ENCODE measurements at places on chromosomes 6 and 20.
A peak's percentile ranks its signal among the peaks of the same experiment; 100 is the strongest.

DNA sequence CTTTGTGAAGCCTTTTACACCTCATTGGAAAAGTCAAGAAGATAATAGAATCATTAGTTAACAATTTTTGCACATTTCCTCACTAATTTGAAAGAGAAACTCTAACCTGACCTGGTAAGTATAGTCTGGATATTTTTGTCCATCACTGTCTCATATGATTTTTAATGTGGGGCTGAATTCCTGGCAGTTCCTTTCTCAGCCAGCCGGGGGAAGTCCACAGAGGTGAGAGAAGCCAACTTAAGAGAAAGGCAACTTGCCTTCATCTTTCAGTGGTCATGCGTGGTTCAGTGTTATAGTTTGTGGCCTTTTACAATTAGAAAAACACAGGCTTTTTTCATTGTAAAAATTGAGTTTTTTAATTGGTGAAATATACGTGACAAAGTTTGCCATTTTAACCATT lies 80.6 kb downstream of the CDYL start:
- DNase-seq = no peak

GRCh38 chr6:4805553-4806336 lies 29.5 kb downstream of the CDYL start:
- no peak for DNase-seq

- peak; percentile 41 for DNase-seq
Measured at GRCh38 chr6:28207510-28208110, 17.5 kb upstream of the ZSCAN9 start.

DNA sequence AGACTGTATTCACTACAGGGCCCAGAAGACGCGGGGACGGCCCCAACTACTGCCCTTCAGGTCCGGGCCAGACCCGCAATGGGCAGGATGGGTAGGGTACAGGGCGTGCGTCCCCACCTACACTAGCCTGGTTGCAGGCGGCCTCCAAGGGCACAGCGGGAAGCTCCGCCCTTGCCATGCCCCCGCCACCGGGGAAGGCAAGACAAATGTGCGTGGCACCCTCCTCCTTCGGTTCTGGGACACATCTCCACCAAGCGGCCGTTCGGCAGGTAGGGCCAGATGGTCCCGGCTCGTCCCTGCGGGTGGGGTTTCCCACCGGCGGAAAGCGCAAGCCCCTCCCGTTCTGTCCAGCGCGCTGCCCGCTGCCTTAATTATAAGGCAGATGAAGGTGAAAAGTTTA lies 5.6 kb downstream of the NXT1 start:
- DNase-seq = no peak

DNA sequence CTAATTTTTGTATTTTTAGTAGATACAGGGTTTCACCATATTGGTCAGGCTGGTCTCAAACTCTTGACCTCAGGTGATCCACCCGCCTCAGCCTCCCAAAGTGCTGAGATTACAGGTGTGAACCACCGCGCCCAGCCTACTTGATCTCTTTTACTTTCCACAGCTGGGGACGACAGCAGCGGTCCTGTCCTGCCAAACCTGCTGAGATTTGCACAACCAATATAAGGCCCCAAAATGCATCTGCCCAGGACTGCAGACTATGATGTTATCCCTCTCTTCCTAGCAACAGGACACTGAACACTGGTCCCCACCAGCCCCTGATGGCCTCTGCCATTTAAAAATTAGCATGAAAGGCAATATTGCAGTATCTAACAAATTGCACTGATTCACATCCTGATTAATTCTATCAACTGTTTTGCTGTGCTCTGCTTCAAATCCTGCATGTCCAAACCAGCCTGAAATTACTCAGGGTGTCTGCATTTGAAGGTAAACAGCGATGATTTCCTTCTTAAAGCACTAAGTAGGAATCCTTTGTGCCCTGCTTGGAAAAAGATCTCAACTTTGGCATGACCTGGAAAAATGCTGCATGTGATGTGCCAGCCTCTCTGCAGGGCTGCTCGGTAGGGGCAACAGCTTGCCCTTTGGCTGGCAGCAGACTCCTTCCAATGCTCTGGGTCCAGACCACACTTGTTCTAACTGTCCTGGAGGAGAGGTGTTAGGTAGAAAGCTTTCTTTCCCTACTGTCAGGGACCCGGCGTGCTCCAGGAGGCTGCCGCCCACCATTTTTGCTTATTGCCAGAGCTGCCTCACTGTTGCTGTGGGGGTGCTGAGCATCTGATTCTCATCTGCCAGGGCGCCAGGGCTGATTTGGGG lies 27.4 kb upstream of the PXDC1 start:
- DNase-seq = no peak

GRCh38 chr6:148288541-148288940 lies 54.1 kb upstream of the SASH1 start:
- no peak for DNase-seq
